ENCODE measurements at places on chromosomes 1 and 21.
A peak's percentile ranks its signal among the peaks of the same experiment; 100 is the strongest.

GRCh38 chr1:228474507-228474906, 12.7 kb upstream of the RNF187 start:
- peaks cover 6% of the 10 kb centered on the region for H3K4me1 ChIP-seq
- H3K27me3 ChIP-seq: peaks cover 5% of the 10 kb centered on the region
- no peak overlapping the region for H3K4me3 ChIP-seq
- H3K36me3 ChIP-seq: no peaks in the 10 kb centered on the region

DNA sequence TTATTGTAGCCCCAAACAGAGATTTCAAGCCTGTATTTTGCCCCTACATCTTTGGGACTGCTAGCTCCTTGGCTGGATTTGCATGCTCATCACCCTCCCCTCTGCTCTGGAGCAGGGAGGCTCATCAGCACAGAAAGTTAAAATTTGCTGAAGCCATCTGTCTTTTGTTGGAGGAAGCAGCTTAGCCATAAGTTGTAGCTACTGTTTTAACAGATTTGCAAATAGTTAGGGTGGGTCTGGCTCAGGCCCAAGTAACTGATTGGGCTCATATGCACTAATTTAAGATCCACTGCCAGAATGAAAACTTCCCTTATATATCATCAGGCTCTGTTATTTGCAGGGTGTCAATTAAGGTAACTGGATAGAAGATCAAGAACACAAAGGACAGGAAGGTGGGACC, 307.0 kb downstream of the ZP4 start:
- H3K4me1 ChIP-seq: no peaks in the 10 kb centered on the region
- H3K4me3 ChIP-seq: no peak overlapping the region
- no peaks in the 10 kb centered on the region for H3K27me3 ChIP-seq
- H3K27ac ChIP-seq: no peak overlapping the region

- H3K4me3 ChIP-seq: peak overlapping the region; percentile 53
- peak; percentile 95 for DNase-seq
- peaks cover 56% of the 10 kb centered on the region for H3K4me1 ChIP-seq
- H3K27ac ChIP-seq: peak overlapping the region; percentile 70
These were observed 59.6 kb upstream of the C1orf87 start for GRCh38 chr1:60133000-60133673.

DNA sequence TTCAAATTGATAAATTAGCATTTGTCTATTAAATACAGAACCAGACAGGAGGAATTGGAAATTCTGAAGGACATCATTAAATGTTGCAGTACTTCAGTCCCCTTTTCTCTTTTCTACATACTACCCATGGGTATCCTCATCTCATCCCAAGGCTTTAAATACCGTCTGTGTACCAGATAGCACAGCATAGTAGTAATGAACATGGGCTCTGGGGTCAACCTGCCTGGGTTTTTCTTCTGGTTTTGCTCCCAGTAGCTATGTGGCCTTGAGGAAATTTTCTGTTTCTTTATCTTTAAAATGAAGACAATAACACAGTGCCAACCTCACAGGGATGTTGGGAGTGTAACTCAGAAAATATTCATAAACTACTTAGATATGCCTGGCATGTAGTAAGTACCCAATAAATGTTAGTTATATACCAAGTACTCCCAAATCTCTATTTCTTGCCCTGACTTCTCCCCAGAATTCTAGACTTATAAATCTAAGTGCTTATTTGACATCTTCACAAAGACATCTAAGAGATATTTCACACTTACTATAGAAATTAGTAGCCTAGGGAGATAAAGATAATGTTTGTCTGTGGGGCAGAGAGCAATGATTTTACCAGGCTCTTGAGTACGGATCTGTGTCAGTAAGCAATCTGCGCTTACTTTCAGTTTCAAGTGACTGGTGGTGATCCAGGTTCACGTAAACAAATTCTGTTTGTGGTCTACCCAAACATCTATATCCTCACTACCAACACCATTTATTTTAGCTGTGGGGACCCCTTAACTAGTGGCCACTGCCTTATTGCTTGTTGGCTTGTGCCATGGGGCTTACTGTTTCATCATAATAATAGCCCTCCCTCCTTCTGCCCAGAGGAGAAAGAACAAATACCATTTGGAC, 37.3 kb downstream of the VANGL2 start:
- H3K4me1 ChIP-seq: no peaks in the 10 kb centered on the region
- H3K36me3 ChIP-seq: no peaks in the 10 kb centered on the region
- no peak overlapping the region for H3K4me3 ChIP-seq
- DNase-seq: no peak
- peaks cover 15% of the 10 kb centered on the region for H3K27me3 ChIP-seq
- no peak overlapping the region for H3K27ac ChIP-seq

DNA sequence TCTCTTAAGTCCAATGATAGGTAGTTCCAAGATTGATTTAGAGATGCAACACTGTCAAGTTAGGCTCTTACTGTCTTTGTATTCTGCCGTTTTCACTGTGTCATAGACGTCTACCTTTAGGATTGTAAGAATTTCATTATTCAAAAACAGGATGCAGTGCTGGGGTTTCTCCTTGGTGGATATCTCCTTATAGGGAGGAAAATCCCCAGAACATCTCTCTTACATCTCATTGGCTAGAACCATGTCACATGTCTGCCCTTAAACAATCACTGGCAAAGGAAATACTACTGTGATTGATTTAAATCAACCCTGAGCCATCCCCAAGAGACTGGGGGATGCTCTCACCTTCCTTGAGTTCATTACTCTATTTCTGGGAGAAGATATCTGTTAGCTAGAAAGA, 10.9 kb upstream of the FUBP1 start:
- H3K4me3 ChIP-seq: no peak overlapping the region
- peaks cover 17% of the 10 kb centered on the region for H3K4me1 ChIP-seq
- H3K27me3 ChIP-seq: no peaks in the 10 kb centered on the region
- no peak for DNase-seq
- H3K36me3 ChIP-seq: 0 out of 2 replicates have a peak, but pooled peaks cover 10% of the 10 kb centered on the region

DNA sequence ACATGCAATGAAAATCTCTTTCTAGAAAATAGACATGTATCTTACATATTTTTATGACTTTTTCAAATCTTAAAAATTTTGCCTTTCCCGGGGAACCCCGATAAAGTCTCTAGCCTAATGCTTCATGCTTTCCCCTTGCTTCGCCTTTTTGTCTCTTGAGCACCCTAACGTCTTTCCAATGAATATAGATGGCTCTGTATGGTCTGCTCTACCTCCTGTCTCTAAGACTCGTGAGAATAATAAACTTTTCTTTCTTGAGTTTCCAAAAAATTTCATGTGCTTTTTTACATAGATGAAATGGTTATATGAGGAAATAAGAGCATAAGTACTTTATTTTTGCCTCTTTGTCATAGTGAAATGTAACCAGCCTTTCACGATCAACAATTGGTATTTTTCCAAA, 202.6 kb downstream of the PDE4B start:
- H3K27me3 ChIP-seq: no peaks in the 10 kb centered on the region
- no peak overlapping the region for H3K4me3 ChIP-seq
- no peaks in the 10 kb centered on the region for H3K4me1 ChIP-seq

GRCh38 chr1:221336126-221336525, 405.8 kb downstream of the DUSP10 start:
- peak overlapping the region; percentile 45 for H3K4me3 ChIP-seq
- peak; percentile 65 for DNase-seq
- no peaks in the 10 kb centered on the region for H3K36me3 ChIP-seq
- peaks cover 21% of the 10 kb centered on the region for H3K4me1 ChIP-seq
- peak overlapping the region; percentile 84 for H3K27ac ChIP-seq
- H3K27me3 ChIP-seq: no peaks in the 10 kb centered on the region

- DNase-seq: peak; percentile 17
- no peak overlapping the region for H3K27ac ChIP-seq
- H3K27me3 ChIP-seq: no peaks in the 10 kb centered on the region
- no peak overlapping the region for H3K4me3 ChIP-seq
These were observed 18.8 kb downstream of the ENTREP3 start for GRCh38 chr1:155236451-155236850.
